ENCODE measurements at places on chromosomes 1 and 21.

GRCh38 chr1:29639741-29640427 lies 403.6 kb downstream of the PTPRU start:
- DNase-seq: peak; percentile 92

GRCh38 chr1:115976062-115976920 lies at the start of gene SLC22A15:
TSS of gene SLC22A15 (plus strand) at chr1:115976513. CDS start at chr1:115976628, 115 bp downstream.
- DNase-seq: peak; percentile 49

DNA sequence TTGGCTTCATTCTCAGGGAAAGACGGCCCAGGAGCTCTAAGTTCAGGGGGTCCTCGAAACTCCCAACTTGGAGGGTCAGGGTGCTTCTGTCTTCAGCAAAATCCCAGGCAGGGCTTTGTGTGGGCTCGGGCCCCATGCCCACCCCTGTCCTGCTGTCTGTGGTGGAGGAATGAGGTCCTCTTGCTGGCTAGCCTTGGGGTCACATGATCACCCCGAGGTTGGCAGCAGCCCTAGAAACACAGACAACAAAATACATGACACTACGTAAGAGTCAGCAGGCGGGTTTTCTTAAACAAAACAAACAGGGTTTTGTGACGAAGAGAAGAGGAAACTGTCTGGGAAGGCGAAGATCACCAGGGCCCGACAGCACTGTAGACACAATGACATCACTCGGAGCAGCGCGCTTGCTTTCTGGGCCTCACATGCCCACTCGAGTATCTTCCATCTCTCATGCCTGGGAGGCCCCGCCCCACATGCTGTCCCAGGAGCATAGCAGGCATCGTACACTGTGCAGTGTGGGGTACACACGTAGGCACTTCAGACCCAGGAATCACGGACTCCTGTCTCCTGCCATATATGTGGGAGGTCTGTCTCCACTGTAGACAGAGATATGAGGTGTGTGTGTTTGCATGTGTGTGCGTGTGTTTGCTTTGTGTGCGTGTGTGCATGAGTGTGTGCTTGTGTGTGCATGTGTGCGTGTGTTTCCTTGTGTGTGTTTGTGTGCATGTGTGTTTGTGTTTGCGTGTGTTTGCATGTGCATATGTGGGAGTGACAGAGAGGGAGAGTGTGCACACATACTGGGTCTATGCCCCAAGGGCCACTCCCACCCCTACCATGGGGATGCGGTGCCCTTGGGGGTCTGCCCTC lies 94.7 kb downstream of the SIK1 start:
- DNase-seq: peak; percentile 89

DNA sequence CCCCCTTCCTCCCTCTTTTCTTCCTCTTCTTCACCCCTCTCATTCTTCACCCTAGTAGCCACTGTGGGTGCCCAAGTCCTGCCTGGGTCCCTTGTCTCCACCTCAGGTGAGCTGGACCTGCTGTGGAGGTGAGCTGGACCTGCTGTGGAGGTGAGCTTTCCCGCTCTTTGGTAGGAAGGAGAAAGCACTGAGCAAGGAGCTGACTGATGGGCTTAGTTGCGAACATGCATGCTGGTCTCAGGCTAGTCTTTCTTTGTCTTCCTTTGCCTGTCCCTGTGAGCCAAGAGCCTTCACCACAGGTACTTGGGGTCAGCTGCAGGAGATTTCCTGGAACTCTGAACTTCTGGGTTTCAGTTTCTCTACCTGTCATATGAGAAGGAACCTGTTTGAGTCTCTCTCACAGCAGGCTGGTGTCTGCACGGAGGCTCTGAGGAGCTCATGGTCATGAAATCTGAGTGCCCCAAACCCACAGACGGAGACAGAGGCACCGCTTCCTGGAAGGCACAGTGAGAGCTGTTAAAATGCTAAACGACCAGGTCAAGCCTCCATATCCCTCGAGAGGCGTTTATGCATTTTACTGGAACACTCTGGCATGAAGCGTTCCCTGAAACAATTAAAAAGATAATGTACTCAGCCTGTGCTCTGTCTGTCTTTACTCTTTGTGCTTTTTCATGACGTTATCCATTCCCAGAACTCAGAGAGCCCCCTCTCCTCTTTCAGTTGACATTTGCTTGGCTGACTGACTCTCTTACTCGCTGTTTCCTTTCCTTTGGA lies 69.5 kb downstream of the RHOU start:
- no peak for DNase-seq

- DNase-seq: peak; percentile 57
Observed at GRCh38 chr1:156319664-156320063, 18.4 kb downstream of the CCT3 start.

- DNase-seq: no peak
Observed at GRCh38 chr1:193451606-193452005, 265.2 kb upstream of the B3GALT2 start.

DNA sequence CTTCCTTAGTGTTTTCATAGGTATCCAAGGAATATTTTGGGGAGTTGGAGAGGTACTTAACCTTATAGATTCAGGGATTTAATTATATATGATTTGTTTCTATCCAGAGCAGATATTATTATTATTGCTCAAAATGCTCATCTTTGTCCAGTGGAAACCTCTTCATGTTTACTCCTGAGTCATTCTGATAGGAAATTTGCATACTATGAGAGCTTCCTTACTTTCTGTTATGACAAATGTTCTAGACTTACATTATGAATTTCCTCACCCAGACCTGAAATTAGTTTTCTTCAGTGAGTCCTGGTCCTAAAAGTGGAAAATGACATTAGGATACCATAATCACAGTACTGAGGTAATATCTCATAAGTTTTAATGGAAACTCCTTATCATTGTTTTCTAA lies 57.5 kb upstream of the PLPPR5 start:
- DNase-seq: no peak

DNA sequence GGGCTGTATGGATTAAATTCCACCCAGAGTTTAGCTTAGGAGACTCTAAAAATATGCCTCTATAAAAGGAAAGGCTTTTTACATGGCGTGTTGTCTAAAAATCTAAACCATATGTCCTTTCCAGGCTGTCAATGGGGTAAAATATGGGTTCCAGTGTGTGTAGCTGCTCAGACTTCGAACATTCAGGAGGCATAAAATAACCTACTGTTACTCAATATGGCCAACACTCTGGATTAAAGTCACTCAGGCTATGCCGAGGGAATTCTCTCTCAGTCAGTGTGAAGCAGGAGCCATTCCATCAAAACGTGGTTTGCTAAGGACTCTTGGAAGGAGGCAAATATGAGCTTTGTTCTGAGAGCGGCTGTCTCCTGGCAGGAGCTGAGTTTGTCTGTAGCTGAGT lies 135.3 kb downstream of the RUNX1 start:
- no peak for DNase-seq

- no peak for DNase-seq
Observed at GRCh38 chr1:119116725-119117124, 23.7 kb downstream of the WARS2 start.

- no peak for DNase-seq
Observed at GRCh38 chr1:43874716-43875115, 58.9 kb upstream of the ARTN start.

DNA sequence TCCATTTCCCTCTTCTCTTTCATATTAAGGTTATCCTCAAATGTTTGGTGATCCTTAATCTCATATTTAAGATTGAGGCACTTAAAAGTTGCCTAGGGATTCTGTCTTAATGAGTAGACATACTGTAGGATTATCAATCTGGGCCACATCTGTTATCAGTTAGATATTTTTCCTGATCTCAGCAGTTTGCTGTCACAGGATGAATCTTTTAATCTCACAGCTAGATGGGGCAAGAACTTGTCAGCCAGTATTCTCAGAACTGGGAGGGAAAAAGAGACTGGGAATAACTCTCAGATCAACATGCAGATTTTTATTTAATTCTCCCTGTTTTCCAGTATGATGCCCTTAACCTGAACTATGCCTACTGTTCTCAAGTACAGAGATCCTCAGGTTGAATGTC lies 14.0 kb downstream of the ZNF644 start:
- DNase-seq: no peak

DNA sequence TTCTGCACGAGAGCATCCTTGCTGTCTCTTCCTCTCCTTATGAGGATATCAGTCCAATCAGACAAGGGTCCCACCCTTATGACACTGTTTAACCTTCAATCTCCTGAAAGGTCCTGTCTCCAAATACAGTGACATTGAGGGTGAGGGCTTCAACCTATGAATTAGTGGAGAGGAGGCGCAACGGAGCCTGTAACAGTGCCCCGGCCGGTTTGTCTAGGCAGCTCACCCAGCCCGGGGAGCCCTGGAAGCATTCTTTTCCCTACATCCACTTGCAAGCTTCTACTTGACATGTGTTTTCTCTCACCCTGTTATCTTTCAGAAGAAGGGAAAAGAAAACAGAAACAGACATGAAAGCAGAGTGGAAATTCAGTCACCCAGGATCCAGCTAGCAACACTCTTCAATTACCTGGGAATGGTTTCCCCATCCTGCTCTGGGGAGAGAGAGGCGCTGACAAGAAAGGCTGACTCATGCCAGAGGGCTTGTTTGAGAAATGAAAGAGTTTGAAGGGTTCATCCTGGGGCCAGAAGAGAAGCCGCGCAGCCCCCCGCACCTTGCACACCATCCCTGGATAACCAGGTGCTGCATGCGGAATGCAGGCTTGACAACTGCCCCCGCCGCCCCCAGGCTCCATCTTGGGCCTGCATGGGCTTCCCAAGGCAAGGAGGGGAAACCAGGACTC lies 394.9 kb downstream of the NPHP4 start:
- DNase-seq: no peak

GRCh38 chr1:1281533-1282321 lies 1.5 kb downstream of the SCNN1D start:
- peak; percentile 64 for DNase-seq

DNA sequence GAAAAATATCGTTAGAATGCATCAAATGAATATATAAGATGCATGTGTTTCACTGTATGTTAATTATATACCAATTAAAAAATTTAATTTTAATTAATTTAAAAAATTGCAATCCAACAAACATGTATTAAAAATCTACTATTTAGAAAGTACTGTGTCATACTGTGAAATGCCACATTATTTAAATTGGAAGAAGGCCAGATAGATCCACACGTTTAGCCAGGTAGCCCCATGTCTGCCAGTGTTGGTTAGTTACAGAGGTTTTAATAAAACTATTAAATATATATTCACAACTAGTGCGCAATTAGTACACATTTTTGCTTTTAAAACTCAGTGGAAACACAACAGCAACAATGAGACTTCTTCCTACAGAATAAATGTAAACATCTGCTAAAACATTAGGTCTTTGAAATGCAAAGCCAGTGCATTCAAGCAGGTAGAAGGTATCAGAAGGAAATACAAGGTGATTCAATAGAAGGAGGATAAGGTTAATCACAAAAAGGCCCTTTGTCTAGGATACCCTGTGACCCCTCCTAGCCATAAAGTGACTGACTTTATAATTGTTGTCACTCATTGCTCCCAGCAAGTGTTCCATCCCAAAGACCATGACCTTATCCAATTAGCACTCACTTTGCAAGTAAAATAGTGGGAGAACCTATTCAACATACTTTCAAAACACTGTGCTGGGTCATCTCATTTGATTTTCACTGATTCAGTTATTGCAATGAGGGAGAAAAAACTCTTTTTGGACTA lies 211.5 kb downstream of the TTLL7 start:
- no peak for DNase-seq

DNA sequence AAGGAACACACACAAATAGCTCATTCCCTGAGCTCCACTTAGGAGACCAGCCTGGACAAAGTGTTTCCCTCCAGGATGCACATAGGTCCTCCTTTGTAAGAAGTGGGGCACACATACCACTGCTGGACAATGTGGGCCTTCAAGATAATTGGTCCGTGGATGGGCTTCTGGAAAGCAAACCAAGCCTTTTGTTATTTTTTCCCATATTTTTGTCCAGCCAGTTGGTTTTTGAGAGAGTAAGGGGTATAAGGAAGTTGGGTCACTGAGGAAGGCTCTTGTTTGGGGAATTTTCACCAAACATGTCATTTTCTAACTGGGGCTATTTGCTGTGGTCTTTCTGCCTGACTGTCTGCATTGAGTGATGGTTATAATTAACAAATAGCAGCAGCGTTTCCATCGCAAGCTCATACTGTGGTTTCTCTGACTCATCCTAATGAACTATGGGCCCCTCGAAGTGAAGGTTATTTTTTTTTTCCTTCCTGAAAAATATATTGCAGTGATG lies 306.3 kb upstream of the DUSP10 start:
- DNase-seq: peak; percentile 82

DNA sequence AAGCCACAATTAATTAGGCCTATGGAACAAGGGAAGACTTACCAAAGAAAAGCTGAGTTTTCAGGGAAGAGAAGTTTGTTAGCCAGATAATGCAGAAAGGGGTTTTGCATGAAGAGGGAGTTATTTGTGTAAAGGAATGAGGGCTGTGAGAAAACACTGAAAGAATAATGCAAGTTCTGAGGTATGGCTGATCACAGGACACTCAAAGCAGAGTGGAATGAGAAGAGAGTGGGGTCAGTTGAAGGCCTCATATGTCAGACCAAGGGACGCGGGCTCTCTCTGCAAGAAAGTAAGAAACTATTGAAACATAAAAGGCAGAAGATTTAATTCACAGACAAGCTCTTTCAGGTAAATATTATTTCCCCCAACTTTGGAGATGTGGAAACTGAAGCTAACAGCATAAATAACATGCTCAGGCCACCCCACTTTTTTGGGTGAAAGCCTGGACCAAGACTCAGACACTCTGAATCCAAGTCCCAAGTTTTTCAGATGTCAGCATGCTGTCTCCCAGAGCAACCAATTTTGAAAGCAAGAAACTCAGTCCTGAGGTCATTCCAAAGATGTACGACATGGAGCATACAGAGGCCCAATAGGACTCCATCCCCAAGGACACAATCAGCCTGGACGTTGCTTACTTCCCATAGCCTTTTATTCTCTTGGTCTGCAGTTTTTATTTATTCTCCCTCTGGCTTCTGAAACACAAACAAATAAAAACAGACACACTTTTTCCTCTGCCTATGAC lies 47.3 kb upstream of the FGGY start:
- DNase-seq: no peak

- DNase-seq: peak; percentile 83
Observed at GRCh38 chr1:27418326-27419185, 26.1 kb downstream of the GPR3 start.

GRCh38 chr21:46662765-46663500 lies 27.5 kb downstream of the PRMT2 start:
- DNase-seq: no peak
